ENCODE measurements at places on chromosomes 11 and 22.

DNA sequence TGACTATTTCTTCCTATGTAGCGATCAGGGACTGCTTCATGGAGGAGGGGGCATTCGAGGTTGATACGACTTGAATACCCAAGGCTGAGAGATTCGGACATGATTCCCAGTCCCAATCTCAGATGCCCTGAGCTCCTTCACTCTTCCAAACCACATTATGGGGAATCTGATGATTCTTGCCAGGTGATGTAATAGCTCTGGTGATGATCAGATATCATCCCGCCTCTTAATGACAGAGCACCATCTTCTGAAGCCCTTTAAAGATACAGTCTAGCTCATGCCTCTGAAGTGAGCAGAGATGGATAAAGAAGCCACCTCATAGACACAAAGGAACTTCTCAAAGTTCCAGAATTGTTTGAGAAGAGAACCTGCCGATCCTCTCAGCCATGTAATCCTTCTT lies 8.9 kb upstream of the CLMP start:
- no peak for DNase-seq

DNA sequence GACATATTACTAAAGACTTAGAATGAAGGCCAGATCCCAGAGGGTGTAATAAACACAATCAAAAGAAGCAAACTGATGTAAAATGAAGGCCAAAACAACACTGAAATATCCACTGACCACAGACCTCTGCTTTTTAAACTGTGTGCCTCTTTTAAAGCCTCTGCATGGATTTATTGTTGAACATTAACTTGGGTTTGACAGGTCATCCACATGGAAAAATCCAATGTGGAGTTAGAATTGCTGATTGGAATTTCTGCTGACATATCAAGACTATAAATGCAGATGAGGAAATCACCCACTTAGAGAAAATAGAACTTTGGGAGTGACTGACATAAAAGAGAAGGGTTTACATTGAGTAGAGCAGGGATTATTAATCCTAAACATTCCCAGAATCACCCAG lies 853.9 kb upstream of the RAG2 start:
- no peak for DNase-seq

GRCh38 chr11:68315171-68315920 lies 3.0 kb downstream of the LRP5 start:
- DNase-seq, result no peak

GRCh38 chr11:22787551-22788162 lies 41.9 kb downstream of the SVIP start:
- DNase-seq, result no peak

DNA sequence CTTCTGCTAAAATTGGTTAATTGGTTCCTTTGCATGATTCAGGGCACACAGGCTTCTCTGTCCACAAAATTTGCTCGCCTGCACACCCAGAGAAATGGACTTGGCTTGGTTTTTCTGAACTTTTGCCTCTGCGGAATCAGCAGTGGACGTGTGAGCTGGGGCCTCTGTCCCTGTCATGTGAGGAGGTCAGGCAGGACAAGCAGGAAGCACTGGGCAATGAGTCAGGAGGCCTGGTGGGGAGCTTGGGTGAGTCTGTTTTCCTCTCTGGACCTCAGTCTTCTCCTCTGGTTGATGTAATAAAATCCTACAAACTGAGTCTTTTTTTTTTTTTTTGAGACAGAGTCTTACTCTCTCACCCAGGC lies 10.4 kb upstream of the CELSR1 start:
- no peak for DNase-seq

GRCh38 chr11:121309688-121310087 lies 17.1 kb downstream of the SC5D start:
- no peak for DNase-seq

DNA sequence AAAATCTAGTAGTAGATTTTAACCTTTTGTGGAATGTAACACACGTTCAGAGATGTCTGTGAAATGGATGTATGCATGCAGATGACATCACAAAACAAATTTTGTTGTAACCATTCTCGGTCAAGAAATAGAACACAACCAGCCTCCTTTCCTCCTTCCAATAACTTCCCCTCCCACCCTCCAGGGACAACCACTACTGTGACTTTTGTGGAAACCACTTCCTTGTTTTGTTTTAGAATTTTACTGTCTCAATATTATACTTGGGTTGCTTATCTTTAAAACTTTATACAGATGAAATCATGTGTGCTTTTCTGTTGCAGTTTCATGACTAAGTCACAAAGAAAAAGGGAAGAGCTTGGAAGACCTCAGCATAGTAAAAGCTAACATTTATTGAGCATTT lies 189.4 kb upstream of the NCAM1 start:
- no peak for DNase-seq

GRCh38 chr22:39625569-39626537 lies 55.3 kb downstream of the CACNA1I start:
- DNase-seq, result no peak

DNA sequence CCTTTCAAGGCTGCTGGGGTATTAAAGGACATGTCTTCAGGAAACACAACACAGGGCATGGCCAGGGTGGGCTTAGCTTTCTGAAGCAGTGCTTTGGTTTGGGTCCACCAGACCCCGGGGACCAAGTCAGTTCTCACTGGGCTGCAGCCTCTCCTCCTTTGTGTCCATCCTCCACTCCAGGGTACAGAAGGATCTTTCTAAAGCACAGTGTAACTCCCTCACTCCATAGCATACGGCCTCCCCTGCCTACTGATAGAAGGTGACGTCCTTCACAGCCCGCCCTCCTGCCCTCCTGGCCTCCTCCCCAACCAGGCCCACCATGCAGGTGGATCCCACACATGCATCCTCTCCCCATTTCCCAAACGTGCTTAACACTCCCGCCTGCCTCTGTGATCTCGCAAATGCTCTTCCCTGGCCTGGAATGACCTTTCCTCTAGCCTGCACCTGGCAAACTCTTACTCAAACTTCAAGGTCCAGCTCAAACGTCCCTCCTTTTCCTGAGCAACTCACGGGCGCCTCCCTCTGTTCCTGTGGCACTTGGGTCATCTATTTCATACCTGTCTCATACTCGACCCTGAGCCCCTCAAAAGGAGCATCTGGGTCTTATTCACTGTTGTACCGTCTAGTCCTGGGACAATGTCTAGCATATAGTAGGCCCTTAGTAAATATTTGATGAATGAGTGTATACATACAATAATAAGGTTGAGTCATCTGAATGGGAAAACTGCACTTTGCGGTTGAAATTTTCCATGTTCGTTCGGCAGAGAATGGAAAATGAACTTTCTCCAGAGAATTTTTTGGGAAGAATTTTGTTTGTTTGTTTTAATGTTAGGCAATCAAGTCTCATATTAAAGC lies 187.7 kb downstream of the EFCAB6 start:
- DNase-seq, result no peak

GRCh38 chr22:49953680-49954344 lies 6.8 kb upstream of the PIM3 start:
- DNase-seq, result no peak

GRCh38 chr11:72283947-72284346 lies 40.0 kb upstream of the PHOX2A start:
- DNase-seq, result no peak

- DNase-seq, result no peak
Measured at GRCh38 chr11:101008961-101009689, 120.5 kb downstream of the PGR start.
